Smooth muscle cell of the pulmonary artery (primary cell): ENCODE measurements at places on chromosomes 16 and 17. TPM values are rescaled to one million over a fixed set of nuclear protein-coding genes. Genes with fewer than 3 reads are reported as not detected.

The TP53TG3 gene
- not detected in 2 replicates for total RNA-seq

The BOLA2 gene
- 13.3 and 13.9 TPM in 2 replicates for total RNA-seq

The SPAG5 gene
- total RNA-seq = 6.0 and 13.3 TPM in 2 replicates

The KRT25 gene
- total RNA-seq = not detected in 2 replicates

The NUP93 gene
- total RNA-seq = 45.2 and 55.7 TPM in 2 replicates
